Stimulated activated CD4-positive, alpha-beta T cell treated with anti-CD3 and anti-CD28 coated beads, Interleukin-1b, Interleukin-23, amount 100 ng/mL, for 48 hours (primary cell): ENCODE measurements at places on chromosomes 5 and 9.

DNA sequence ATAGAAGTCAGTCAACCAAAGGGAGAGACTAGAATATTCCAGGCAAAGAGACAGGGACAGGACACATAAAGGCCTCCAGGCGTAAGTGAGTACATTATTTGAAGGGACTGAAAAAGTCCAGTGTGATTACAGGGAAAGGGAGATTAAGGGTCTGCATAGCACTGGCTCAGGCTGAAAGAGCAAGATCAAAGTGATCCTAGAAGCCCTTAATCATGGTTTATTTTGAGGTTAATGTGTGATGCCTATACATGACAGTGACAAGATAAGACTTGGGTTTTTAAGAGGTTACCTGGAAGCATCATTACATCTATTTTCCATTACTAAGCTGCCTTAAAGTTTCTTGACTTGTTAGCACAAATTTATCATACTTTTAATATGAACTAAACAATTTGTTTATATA is 25.8 kb downstream of the LMBRD2 start:
- no peak for DNase-seq

DNA sequence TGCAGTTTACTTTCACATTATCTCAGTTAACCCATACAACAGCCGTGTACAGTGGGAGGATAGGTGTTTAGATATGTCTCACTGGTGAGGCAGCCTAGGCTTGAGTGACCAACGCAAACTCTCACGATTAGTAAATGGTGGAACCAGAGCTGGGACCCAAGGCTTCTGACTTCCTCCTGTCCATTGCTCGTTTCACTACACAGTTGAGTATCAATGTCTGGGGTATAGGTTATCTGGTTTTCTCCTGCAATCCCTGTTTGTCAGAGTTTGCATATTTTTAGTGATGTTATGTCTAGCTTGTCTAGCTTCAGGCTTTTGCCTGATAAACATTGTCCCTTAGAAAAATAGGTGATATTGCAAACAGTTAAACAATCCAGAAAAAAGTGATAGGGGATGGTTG is 62.6 kb downstream of the NUP214 start:
- no peak for DNase-seq

DNA sequence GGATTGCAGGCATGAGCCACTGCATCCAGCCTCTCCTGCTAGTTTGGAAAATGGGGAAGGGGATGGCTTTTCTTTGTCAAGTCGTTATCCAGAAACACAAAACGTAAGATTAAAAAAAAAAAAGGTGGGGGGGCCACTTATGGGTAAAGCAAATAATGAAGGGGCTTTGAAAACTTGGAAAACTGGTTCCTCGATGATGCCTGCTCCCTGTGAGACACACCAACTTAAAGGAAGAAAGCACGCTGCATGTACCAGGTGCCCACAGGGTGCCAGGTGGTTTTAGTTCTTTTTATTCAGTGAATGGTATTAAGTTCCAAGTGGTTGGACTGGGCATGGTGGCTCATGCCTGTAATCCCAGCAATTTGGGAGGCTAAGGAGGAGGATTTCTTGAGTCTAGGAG is 170.1 kb downstream of the GOLPH3 start:
- no peak for DNase-seq

DNA sequence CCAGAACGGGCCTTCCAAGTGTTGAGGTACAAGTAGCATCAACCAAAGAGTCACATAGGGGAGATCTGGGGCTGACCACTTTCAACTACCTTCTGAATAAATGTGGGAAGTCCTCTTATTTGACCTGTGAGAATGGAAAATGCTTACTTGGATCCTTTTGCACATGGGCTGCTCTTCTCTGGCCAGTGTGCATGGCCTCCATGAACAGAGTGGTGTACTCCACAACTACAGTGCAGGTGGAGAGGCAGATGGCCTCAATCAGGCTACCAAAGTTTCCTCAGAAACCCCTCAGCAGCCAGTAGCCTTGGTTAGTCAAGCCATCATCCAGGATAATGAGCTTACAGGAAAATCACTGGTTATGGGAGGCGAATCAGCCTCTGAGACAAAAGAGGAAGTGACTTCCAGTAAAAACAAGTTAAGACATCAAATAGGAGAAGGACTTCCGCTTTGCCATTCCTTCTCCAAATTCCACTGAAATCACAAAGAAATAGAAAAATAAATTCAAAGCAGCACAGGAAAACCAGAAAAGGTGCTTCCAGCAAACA is 18.3 kb upstream of the FCHO2 start:
- no peak for DNase-seq
